ENCODE measurements at places on chromosomes 3 and 15.

DNA sequence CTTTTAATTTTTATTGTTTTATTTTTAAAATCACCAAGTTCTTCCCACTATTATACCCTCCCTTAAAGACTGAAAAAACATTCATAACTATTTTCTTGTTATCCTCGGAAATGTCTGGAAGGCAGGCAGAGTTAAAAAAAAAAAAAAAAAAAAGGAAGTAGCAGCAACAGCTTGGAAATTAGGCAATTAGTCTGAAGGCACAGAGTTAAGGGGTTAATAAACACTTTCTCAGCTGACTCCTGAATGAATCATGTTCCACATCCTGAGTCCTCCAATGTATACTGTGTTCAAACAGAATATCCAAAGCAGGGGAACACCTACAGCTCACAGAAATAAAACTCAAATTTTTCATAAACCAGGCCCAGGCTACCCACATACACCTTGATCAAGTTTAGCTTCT is 5.8 kb downstream of the HEXA start:
- no peak for DNase-seq

DNA sequence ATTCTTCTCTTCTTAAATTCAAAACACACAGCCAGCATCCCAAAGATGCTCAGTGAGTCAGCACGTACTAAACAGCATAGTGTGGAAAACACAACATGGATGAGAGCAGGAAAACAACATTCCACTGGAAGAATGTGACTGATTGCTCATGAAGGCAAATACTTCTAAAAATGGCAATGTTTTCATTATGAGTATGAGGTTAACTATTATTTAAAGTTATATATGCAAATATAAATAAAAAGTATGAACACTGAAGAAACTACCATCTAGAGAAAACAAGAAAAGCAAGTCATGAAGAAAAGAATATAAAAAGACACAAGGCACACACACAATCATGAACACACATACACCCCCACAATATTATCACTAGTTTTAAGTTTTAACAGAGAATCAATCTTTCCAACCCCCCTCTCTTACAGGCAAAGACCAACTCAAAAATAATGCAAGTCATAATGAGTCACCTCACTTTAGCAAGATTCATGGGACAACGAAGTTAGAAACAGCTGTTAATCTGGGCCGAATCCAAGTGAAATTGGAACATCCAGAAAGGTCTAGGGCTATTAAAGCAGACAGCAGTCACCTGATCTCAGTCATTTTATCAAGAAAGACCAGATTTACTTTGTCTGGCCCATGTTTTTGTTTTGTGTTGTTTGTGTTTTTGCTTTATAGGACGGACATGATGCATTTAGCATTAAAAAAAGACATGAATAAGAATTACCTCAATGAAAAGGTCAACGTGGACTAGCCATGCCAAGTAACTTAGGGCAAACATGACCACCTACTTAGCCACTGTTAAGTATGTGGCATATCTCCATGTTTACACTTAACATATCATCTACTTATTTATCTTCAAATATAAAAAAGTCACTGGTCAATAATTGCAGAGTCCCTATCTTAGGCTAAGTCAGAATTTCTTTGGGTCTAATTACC is 18.1 kb downstream of the GBE1 start:
- peak; percentile 89 for DNase-seq

DNA sequence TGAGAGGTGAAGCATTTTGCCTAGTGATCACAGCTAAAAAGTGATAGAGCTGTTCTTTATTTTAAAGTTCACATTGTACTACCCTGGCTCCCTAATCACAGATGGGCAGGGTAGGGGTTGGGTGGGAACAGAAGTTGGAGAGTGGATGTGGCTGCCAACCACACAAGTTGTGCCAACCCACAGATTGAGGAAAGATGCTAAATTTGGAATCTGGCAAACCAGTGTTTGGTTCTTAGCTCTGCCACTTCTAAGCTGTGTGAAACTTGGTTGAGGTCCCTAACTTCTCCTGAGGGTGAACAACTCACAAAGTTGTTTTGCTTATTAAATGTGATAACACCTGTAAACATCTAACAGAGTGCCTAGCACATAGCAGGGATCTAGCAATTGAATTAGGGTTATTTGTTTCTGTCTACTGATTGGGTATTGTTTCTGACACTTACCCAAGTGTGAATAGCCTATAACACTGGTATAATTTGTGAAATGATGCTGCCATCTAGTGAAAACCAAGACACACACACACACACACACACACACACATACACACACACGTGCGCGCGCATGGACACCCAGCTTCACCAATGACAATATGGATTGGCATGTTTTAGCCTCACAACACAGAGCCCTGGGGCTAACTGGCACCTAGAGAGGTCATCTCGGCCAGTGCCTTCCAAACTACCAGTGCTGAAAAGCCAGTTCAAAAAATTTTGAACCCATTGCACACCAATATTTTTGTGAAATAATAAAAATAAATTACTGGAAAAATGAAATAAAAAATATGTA is 25.3 kb downstream of the ADGRG7 start:
- DNase-seq: no peak

GRCh38 chr15:46229263-46229662 is 594.4 kb downstream of the SQOR start:
- no peak for DNase-seq

GRCh38 chr3:38542401-38543298 is 46.5 kb downstream of the EXOG start:
- DNase-seq: no peak

GRCh38 chr3:79461129-79461792 is 306.5 kb downstream of the ROBO1 start:
- DNase-seq: no peak

DNA sequence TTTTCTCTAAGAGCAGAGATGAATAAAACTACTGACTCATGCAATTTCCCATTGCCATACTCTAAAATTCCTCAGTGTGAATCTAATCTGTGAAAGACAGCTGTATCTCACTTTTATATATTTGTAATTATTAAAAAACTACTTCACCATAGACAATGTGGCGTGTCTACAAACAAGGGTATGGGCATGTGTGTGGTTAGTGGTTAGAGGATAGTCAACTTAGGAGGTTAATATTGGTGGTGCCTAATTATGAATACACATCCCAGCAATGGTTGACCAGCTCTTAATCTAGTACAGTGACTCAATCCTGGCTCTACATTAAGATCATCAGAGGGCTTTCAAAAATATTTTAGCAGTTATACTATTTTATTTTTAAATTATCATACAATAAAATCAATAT is 94.5 kb downstream of the GOLIM4 start:
- DNase-seq: no peak

DNA sequence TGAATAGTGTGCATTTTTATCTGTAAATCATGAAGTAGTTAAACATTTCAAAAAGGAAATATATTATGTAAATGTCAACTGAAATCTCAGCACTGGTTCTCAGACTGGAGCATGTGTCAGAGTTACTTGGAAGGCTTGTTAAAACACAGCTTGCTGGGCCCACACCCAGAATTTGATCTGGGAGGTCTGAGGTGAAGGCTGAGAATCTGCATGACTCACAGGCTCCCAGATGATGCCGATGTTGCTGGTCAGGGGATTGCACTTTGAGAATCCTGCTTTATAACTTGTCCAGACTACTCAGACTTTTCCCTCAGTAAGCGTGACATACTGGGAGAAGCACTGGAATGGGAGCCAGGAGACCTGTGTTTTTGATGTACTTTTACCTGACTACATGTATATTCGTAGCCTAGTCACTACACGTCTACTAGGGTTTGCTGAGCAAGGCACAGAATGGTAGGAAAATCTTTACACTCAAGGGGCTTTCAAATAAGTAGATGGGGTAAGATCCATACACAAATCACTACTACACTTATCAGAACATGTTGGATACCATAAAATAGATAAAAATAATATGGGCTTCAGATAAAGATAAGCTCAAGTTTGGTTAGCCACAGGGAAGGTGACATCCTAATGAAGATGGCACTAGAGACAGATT is 77.1 kb upstream of the MEX3B start:
- peak; percentile 97 for DNase-seq

GRCh38 chr3:32891365-32891764 is 60.1 kb upstream of the CCR4 start:
- DNase-seq: no peak

- DNase-seq: no peak
Measured at GRCh38 chr15:32882955-32883354, 165.2 kb downstream of the GREM1 start.

DNA sequence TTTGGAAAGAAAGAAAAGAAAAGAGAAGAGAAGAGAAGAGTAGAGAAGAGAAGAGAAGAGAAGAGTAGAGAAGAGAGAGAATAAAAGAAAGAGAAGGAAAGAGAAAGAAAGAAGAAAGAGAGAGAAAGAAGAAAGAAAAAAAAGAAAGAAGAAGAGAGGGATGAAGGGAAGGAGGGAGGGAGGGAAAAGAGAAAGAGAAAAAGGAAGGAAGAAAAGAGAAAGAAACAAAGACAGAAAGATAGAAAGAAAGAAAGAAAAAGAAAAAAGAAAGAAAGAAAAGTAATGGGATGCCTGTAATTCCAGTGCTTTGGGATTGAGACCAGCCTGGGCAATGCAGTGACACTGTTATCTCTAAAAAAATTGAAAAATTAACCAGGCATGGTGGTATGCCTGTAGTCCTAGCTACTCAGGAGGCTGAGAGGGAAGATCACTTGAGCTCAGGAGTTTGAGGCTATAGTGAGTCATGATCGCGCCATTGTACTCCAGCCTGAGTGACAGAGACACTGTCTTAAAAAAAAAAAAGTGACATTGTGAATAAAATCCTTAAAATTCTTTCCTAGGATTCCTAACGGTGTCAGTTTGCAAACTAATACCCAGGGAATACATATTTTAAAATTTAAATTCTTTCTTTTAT is 1.7 kb downstream of the RASL12 start:
- DNase-seq: no peak

GRCh38 chr3:35336601-35337000 is 302.7 kb upstream of the ARPP21 start:
- DNase-seq: no peak

DNA sequence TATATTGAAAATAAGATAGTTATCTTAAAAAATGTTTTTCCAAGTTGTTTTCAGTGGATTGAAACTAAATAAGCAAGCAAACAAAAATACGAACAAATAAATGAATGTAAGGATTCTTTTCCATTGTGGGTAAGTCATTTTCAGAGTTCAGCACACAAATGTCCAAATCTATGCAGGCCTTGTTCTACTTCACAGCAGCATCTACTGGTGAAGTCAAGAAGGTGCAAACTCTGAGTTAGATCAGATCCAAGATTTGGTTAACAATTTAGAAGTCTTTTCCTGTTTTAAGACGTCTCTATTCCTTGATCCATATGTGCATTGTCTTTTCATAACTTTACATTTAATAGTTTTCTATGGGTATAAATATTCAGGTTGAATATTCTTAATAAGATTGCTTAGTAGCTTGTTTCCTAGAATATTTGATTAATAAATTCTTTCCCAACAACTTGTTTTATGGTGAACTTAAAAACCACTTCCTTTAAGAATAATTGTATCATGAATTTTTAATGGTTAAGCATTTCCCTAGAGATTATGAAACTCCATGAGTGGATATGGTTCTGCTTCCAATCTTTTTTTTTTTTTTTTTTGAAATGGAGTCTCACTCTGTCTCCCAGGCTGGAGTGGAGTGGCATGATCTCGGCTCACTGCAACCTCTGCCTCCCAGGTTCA is 10.5 kb downstream of the PTX3 start:
- DNase-seq: no peak

DNA sequence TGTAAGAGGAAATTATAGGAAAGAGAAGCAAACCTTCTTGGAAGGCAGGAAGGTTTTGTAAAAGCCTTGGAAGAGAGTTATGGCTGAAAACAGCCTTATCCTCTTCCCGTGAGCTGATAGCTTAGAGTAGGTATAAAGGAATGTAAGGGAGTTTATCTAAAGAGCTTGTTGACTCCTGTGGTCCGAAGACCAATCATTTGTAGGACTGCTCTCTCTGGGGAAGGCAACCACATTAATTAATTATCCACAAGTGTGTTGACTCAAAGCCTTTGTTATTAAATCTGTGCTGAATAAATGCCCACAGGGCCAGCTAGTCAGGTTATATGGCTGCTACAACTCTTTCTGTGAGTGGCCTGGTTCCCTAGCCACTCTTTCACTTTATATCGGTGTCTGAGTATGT is 452.1 kb upstream of the RASGRP1 start:
- DNase-seq: peak; percentile 26

- DNase-seq: no peak
Measured at GRCh38 chr3:123411340-123412040, 37.4 kb downstream of the ADCY5 start.

GRCh38 chr15:63950911-63951481 is 95.3 kb downstream of the DAPK2 start:
- peak; percentile 82 for DNase-seq

DNA sequence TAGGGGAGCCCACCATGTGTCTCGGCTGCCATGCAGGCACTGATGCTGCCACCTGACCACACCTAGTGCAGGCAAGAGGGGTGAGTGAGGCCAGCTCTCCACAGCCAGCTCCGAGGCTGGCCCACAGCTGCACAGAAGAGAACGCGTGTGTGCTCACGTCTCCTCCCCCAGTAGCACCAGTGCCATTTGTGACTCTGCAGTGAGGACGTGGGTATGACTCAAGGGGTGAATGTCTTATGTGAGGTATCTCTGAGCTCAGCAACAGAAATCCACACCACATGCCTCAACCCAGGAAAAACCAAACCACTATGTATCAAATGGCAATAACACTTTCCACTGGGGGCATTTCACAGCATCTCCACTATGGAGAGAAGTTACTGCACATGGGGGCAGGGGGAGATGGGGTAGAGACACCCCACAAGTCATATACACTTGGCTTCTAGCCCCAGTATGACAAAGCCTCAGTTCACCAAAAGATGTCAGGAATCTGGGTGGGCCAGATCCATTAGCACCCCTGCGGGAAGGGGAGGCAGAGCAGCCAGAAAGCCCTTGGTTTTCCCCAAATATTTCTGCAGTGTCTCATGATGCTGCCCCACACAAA is 87.6 kb downstream of the LRIG1 start:
- peak; percentile 63 for DNase-seq

DNA sequence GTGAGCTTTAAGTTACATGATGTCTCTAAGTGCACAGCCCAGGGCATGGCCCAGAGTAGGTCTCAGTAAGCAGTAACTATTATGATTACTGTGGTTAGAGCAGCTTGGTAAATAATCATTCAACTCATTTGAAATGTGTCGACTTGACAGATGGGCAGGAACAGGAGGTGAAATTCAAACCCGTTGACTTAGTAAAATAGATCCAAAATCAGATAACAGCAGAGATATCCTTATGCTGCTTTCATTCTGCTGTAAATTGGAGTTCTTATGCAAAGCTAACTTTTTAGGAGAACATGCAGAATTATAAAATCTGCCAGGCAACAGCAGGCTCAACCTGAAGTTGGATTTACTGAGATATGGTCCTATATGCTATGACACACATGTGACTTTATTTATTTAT is 118.7 kb upstream of the KLHL25 start:
- DNase-seq: no peak

- no peak for DNase-seq
Measured at GRCh38 chr15:51634591-51635198, 12.1 kb upstream of the DMXL2 start.

- DNase-seq: no peak
Measured at GRCh38 chr3:32428092-32429068, 36.7 kb downstream of the CMTM7 start.

GRCh38 chr3:31815631-31816440 is 165.2 kb downstream of the OSBPL10 start:
- no peak for DNase-seq

- no peak for DNase-seq
Measured at GRCh38 chr3:111967068-111967467, 11.8 kb upstream of the ABHD10 start.

GRCh38 chr3:188439080-188439479 is 285.1 kb downstream of the LPP start:
- no peak for DNase-seq

GRCh38 chr3:138082992-138083386 is 32.4 kb downstream of the DZIP1L start:
- no peak for DNase-seq

- no peak for DNase-seq
Measured at GRCh38 chr3:69853027-69853426, 113.8 kb downstream of the MITF start.
